ENCODE measurements at places on chromosomes 2 and 18.

DNA sequence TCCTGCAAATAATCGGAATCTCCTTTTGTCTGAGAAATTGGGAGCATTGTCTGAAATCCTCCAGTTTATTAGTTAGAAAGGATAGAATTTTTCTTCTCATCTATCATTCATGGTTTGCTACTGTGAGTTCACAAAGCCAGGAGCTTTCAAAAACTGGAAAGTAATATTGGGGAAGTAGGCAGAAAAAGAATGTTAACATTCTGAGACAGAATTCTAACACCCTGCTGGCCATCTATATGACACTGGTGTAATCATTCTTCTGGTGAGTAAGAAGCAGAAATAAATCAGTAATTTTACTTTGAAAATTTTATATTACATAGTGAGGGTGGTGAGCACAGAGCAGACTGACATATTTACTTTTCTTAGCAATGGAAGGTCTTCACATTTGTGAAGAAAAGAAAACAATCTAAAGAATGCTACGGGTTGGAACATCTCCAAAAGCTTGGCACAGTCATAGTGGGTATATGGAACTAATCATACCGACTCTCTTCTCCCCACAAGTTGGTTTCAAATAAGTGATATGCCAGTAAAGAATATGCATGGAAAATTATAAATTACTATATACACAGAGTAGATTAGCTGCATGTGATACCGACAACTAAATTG, 344.9 kb downstream of the LPIN1 start:
- DNase-seq, result no peak

DNA sequence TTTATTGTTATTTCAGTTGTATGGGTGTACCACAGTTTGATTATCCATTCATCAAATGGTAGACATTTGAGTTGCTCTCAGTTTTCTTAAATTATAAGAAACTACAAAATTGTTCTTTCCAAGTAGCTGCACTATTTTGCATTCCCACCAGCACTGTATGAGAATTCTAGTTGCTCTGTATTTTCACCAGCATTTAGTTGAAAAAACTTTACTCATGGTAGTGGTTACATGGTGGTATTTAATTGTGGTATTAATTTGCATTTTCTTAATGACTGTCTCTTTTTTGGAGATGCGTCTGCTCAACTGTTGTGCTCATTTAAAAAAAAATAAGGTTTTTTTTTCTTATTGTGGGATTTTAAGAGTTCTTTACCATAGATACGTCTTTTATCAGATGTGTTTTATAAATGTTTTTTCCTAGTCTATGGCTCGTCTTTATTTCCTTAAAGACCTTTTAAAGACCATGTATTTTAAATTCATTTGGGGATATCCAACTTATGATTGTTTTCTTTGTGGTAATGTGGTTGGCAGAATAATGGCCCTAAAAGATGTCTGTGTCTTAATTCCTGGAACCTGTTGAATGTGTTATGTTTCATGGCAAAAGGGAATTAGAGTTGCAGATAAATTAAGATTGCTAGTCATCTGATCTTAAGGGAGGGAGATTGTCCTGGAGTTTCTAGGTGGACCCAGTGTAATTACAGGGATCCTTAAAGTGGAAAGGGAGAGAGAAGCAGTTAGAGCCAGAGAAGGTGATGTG, 37.4 kb downstream of the UBE2F start:
- no peak for DNase-seq

DNA sequence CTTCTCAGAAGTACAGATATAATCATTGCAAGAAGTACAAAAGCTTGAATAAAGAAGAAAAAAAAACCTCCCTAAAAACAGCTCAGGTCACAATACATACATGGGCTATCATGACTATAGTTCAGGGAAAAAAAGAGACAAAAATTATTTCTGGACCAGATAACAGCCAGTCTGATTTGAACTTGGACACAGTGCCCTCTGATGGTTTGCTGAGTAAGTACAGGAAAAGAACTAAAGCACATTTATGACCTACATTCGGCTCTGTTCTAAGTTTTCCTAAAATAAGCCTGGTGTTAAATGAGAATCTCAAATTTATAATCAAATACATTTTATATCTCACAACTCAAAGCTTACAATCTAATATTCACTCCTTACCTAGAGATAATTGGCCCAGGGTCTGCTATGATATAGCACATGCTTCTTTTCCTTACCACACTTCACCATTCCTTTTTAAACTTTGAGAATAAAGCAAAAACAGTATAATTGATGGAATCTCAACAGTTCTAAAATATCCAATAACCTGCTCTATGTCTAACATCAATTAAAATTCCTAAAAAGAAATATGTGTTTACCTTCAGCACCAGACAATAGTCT, 81.1 kb downstream of the RAPH1 start:
- peak; percentile 71 for DNase-seq

GRCh38 chr18:24976502-24976901, 375.5 kb downstream of the ZNF521 start:
- no peak for DNase-seq

GRCh38 chr18:70454704-70455322, 166.0 kb downstream of the SOCS6 start:
- DNase-seq, result peak; percentile 58

DNA sequence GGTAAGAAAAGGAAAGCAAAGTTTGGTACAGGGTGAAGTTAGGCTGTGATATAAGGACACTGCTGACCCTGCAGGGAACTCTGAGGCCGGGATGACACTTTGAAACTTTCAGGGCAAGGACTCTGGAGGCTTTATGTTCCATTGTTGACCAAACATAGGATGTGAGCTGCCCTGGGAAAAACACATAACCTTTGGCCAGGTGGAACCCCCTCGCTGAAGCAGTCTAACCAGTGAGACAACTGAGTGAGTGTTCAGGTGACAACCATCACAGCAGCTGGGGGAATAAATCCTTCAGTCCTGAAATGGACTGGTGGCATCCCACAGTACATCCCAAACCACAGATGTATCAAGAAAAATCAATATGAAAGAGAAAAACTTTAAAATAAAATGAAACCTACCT, 280.9 kb upstream of the CDH2 start:
- DNase-seq, result no peak

GRCh38 chr2:27798948-27799645, 27.6 kb downstream of the MRPL33 start:
- no peak for DNase-seq

DNA sequence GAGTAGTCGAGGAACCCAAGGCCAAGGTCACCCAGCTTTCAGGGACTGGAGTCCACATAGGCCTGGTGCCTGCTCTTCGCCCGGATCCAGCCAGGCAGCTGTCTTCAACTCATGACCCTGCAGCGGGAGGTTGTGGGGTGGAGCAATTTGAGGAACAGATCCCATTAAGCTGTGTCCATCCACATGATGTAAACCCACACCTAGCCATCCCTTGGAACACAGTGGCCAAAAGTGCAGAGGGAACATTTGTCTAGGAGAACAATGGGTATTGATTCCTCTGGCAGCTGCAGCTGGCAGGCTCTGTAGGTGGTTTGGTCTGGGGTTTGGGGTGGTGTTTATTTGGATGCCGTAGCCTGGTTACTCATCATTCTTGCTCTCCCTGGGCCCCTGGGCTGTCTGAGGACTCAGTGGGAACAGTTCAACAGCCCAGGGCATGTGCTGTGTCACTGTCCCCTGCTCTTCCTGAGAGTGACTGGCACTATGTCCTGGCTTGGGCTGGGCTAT, 99.4 kb downstream of the TFCP2L1 start:
- DNase-seq, result peak; percentile 71

DNA sequence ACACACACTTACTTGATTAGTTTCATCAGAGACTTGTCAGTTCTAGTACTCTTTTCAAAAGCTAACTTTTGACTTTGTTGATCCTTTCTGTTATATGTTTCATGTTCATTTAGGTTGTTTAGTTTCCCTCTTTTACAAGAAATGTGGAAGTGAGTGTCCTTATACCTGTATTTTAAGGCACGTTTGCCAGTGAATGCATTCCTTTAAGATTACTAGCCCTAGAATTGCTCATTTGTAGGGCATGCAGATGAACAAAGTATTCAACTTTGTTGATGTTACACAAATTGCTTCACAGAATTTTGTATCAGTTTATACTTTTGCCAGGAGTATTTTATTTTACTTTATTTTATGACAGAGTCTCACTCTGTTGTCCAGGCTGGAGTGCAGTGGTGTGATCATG, 6.3 kb downstream of the IL1RL2 start:
- no peak for DNase-seq

DNA sequence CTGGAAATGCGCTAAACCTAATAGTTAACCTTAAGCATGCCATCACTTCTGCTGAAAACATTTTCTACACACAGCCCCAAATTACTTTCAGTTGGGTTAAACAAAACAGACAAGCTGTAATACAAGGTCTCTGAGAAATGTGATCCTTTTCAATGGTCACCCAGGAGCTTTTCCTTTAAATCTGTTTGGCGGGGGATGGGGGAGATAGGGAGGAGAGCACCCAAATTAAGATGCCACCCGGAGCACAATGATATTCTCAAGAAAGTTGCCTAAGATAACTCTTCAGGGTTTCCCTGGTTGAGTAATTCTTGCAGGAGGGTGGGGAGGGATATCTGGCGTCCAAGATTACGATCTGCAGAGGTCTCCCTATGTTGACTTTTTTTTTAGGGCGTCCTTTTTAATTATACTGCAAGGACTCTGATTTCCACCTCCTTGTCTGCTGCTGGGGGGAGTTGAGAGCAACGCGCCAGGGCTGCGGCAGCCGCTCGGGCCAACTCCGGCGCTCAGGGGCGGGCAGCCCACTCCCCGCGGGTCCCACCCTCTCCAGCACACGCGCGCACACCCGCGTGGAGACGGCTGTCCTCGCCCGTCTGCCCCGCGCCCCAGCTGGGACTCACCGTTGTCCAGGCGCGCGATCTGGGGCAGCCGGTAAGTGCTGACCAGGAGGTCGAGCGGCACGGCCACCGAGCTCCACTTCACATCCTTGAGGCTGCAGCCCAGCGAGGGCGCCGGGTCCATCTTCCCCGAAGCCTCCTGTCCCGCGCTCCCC, 807 bp downstream of the GAREM1 start:
- DNase-seq, result peak; percentile 79

DNA sequence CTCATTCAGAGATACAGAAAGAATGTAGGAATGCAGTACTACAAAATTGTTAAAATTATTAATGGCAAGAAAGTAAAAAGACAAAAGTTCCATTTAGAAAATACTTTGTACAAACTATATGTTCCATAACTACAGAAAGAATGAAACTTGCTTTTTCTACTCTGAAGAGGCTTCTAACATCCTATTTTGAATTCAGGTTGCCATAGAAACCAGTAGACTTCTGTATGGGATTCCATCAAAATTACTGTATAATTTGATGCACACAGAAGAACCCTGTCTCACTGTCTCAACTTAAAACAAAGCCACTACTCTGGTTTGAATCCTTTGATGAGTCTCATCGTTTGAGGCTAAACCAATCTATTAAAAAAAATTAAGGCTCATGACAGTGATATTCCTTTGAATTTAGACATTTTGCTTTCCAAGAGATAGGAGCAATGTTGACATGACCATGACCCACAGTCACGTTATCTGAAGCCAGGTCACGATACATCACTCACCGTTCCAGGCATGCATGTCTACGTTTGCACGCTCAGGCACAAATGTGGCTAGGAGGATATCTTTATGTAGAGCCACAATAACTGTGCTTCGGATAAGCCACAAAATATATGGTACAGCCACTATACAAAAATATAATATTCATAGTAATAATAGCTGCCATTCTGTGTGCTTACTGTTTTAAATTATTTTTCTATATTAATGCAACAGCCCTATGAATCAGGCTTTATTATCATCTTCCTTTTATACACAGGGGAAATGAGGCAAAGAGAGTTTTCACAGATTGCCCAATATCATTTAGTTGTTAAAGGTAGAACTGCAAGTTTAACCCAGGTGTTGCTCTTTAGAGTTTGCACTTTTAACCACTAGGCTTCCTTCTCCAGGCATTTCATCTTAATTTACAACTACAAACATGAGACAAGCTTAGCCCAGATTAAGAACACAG, 82.4 kb downstream of the CACNB4 start:
- DNase-seq, result no peak

DNA sequence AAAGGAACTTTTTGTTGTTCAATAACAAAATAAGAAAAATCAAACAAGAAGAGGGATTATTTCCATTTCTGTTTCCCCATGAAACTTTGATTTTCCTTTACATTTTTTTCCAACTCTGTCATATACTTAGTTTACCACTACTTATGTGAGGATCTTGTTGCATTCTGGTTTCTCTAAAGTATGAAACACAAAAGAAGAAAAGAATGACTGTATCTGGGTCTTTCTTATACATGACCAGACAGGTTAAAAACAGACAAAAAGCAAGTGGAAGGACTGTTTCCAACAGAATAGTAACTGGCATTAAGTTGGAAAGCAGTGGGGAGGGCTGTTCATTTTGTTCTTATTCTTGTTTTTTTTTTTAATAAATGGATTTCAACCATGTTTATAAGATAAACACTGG, 1207.8 kb upstream of the FAM98A start:
- no peak for DNase-seq

DNA sequence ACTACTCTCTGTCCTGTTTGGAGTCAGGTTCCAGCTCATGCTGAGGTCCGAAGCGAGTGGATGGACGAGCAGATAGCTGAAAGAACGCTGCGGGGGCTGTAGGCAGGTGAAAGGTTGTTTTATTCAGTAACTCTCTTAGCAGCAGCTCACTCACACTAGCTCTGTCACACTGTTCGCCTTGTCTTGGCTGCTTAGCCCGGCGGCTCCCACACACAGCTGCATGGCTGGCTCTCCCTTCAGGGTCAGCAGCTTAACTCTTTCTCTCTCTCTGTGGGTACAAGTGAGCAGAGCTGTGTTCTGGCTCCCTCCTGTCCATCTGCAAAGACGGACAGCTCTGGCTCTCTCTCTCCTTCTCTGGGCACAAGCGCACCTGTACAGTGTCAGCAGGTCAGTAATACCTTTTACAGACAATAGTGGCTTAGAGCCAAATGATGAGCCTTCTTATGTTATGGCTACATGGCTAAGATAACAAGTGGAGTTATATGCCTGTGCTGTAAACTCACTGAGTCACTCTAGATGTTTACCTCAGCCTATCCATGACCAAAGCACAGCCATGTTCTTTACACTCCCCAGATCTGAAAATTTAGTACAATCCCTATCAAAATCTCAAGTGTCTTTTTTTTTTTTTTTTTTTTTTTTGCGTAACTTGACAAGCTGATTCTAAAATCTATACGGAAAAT, 149.3 kb downstream of the GALNT1 start:
- no peak for DNase-seq

DNA sequence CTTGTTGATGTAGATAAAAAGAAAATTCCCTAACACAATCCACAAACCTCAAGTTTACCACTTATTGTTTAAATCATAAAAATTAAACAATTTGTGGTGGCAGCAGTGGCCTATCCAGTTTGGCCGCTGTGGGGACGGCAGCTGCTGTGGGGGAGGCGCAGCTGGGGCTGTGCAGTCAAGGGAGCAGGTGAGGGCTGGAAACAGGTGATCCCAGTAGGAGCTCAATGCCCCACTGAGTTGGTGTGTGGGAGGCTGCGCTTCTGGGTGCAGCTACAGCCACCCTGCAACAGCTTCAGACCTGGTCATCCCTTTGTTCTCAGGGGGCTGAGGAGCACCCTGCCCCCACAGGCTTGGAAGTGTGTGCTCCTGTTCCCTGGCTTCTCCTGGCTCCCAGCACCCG, 266.0 kb upstream of the FSIP2 start:
- DNase-seq, result no peak

DNA sequence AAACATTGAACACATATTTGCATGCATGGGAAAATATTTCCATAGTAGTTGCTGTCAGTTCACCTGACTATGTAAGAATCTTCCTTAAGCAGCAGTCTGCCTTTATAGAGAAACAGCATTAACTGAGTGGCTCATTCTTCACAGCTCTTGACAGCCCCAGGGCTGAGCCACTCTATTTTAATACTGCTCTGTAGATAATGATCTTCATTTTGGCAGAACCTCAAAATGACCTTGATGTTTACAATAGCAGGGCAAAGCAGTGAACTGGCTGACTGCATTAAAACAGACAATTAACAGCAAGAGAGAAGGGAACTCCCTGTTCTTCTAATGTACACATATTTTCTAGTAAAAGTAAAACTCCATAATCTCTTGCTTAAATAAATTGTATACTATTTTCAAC, 580.6 kb upstream of the SOX11 start:
- DNase-seq, result peak; percentile 78

Data from NCI-H1417 (cell line).